ENCODE measurements at places on chromosomes 4 and X. TPM values are rescaled to one million over a fixed set of nuclear protein-coding genes. Genes with fewer than 3 reads are reported as not detected.

GUCY1A1 gene
- not detected for total RNA-seq

LRBA gene
- 45.3 TPM for total RNA-seq

FAM9C gene
- total RNA-seq, result not detected

OTC gene
- not detected for total RNA-seq

GC gene
- not detected for total RNA-seq

ART3 gene
- total RNA-seq, result not detected

ARHGAP36 gene
- total RNA-seq, result not detected

CHRDL1 gene
- not detected for total RNA-seq

PYURF gene
- total RNA-seq, result 25.5 TPM

POLN gene
- total RNA-seq, result 1.7 TPM

ALAS2 gene
- not detected for total RNA-seq

MAGEA12 gene
- total RNA-seq, result not detected

PAGE2 gene
- not detected for total RNA-seq

LDB2 gene
- not detected for total RNA-seq
